Stimulated activated effector memory CD8-positive, alpha-beta T cell treated with anti-CD3 and anti-CD28 coated beads, Interleukin-12 subunit alpha, Interleukin-12 subunit beta, amount 100 ng/mL, for 72 hours (primary cell): ENCODE measurements at places on chromosomes 3 and 15.

- DNase-seq = peak; percentile 21
Measured at GRCh38 chr15:99100245-99101173, 4.4 kb upstream of the SYNM start.

DNA sequence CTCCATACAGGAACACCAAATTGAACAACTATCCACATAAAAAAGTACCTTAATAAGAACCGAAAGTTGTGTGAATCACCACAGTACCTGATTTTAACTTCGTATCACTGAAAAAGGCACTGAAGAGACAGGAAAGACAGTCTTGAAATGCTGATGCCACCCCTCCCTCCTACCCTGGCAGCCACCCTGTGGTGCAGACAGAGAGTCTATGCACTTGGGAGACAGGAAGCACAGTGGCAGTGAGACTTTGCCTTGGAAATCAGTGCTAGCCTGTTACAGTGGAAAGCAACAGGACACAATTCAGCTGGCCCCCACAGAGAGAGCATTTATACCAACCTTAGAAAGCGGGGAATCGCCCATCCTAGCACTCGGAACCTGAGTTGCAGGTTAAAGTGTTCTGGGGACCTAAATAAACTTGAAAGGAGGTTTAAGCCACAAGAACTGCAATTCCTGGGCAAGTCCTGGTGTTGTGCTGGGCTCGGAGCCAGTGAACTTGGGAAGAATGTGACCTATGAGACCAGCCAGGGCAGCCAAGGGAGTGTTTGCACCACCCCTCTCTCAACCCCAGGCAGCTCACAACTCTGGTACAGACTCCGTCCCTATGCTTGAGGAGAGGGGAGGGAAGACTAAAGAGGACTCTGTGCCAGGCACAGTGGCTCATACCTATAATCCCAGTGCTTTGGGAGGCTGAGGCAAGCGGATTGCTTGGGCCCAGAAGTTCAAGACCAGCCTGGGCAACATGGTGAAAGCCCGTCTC is 240.1 kb downstream of the ISL2 start:
- DNase-seq = no peak

- DNase-seq = no peak
Measured at GRCh38 chr3:21100656-21101359, 650.2 kb downstream of the ZNF385D start.

GRCh38 chr3:115251509-115251908 is 104.4 kb upstream of the ZBTB20 start:
- no peak for DNase-seq

DNA sequence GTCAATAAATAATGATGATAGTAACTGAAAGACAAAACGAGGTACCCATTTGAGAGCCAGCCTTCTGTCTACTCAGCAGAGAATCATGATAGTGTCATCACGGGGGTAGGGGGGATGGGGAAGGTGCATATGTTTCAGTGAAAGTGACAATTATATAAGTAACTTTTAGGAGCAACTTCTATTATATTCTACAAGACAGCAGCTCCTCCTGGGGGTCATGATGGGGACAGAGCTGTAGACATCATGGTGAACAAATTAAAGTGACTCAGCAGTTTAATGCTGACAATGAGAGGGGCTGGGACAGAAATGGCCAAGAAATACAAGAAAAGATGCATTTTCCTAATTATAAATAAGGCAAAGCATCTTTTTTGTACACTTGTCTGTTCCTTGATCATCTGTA is 11.8 kb downstream of the CAPN3 start:
- DNase-seq = no peak

- no peak for DNase-seq
Measured at GRCh38 chr3:31022716-31023115, 128.3 kb upstream of the GADL1 start.

- DNase-seq = no peak
Measured at GRCh38 chr3:148845756-148846395, 18.3 kb downstream of the CPB1 start.

- DNase-seq = no peak
Measured at GRCh38 chr3:120769436-120769835, 26.9 kb downstream of the GTF2E1 start.

GRCh38 chr15:57309856-57310760 is 66.2 kb upstream of the CGNL1 start:
- no peak for DNase-seq

GRCh38 chr3:152957491-152957890 is 122.6 kb downstream of the P2RY1 start:
- DNase-seq = no peak

DNA sequence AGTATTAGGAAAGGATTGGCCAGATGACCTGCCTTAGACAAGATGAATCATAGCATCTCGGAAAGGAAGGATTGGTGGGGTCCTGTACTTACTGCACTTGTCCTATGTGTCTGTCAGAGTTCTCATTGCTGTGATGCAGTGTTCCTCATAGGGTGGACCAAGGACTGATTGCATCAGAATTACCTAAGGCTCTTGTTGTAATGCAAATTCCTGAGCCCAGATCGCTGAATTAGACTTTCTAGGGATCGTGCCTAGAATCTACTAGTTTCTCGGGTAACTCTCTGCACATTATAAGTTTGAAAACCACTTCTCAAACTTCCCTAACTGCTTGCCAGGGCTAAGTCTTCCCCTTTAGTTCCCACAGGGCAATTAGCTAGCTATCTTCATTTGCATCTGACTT is 74.9 kb upstream of the SKOR1 start:
- no peak for DNase-seq

DNA sequence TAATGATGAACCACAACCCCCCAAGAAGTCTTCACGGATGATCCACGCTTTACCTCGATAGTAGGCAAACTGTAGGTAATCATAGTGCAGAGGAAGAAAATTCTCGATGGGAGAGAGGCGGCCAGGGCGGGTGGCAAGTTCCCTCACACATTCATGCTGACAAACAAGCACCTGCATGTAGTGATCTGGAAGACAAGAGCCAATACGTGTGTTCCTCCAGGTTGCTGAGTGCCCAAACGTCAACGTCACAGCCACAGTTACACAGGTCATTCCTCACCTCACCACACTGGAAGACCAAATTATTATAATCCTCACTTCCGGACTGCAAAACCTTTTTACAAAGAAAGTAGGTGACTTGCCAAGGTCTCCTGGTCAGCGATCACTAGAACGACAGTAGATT is 131.8 kb downstream of the P3H2 start:
- no peak for DNase-seq

DNA sequence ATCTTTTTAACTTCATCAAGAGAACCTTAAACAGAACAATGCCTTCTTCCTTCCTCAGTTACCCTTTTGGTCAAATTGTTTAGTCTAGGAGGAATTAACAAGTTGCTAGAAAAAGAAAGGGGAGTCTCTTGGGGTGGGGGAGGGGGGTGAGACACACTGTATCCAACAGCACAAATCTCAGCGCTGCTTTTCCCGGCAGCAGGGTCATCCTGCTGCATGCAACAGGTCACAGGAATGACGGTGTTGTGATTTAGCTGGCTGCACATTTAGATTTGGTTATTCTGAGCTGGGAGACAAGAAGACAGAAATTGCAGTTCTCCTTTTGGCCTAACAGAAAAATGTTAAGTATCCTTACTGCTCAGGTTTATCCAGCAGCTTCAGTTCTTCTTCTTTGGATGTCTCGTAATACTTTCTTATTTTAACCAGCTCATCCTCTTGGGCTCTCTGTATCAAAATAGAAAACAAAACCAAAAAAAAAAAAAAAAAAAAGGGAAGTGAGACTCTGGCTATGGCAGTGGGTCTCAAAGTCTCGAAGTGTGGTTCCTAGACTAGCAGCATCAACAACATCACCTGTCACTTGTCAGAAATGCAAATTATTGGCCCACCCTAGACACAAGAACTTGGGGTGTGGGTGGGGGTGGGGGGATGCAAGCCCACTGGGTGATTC is 190.5 kb downstream of the GREM1 start:
- DNase-seq = no peak

DNA sequence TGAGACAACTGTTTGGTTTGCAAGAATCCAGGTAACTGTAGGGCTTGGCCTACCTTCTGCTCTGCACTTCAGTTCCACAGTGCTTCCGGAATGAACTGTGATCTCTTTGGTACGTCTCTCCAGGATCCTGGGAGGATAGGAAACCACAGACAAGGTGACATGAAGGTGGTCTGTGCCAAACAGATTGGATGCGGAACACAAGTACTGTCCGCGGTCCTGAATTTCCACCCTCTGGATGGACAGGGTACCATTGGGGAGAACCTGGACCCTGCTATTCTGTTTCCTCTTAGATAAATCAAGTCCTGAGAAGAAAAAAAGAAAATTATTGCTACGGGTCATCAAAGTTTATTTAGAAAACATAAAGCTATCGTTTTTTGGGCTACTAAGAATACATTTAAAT is 17.3 kb downstream of the IGSF10 start:
- DNase-seq = no peak

- DNase-seq = no peak
Measured at GRCh38 chr3:122183893-122184590, 574 bp downstream of the CASR start.

DNA sequence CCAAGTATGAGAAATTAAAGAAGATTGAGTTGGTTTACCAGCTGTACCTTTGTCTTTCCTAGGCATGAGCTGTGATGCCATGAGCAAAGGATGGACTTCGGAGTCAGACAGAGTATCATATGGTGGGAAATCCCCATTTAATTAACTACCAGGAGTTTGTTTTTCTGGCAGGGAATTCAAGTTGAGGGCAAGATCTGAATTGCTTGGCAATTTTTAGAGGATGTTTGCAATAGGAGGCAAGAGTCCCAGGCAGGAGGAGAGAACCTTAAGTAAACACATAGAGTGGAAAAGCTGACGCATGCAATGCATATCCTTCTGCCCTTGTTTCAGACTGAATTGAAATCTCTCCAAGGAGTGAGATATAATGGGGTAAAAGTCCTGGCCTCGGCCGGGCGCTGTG is 569.7 kb upstream of the MDFIC2 start:
- no peak for DNase-seq

DNA sequence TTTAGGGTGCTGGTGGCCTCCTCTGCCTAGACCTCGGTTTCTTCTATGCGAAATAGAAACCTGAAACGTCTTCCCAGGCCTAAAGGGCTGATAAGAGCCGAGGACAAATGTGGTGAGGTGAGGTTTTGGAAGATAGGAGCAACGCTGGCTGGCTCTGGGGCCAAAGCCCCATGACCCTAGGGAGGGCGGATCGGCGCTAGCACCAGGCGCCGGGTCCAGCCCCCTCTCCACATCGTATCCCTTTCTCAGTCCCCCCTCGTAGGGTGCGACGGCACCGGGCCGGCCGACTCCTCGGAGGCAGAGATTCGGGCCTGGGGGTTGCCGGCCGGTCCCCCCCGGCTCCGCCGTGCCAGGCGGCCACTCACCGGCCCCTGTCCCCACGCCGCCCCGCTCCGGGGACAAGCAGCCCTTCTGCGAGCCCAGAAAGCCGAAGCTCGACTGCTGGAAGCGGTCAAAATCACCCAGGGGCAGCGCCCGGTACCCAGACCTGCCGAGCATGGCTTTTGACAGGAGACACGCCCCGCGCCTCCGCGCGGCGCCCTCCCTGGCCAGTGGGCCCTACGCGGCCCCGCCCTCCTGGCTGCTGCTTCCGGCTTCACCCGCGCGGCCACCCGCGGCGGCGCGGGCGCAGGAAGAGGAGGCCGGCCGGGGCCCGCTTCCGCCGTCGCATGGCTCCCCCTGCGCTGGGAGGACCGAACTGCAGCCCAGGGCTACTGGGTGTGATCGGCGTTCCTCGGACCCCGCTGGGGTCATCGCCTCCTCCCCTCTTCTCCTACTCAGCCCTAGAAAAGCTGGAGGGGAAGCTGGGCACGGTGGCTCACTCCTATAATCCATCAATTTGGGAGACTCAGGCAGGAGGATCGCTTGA is at the start of gene STOML1:
Gene STOML1 (minus strand): TSS at position 570 of the 868 bp plus-strand sequence. CDS start 72 bp downstream, at position 498.
- DNase-seq = peak; percentile 99

DNA sequence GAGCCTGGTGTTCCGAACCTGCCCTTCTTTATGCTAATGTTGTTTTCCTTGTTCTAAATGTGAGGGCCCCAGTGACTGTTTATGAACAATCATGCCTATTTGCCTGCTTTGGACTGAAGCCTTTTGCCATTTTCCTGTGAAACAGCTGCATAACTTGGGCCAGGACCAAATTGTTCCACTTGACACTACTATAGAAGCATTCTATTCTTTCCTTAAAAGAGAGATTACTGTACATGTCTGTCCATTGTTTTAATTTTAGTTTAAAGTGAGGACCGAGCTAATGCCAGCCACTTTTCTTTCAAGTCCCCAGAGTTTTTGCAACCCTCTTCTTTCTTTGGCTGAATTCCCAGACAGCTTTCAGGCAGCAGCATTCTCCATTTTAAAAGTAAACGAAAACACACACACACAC is 980.3 kb downstream of the CADM2 start:
- no peak for DNase-seq

DNA sequence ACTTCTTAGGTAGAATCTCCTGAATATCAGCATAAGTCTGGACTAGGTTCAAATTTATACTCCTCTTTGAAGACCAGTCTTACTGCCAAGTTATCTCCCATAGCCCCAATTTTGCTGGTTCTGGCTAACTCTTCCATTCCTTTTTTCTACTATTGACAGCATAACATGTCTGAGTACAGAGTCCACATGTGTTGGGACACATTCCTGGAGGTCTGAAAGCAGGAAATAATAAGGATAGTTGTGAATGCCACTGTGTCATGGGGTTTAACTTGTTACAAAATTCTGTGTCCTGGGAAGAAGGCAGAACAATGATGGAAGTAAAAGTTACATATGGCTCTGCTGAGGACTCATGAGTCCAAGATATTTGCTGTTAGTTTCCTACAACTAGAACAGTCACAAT is 57.4 kb upstream of the ZBTB20 start:
- DNase-seq = no peak

- no peak for DNase-seq
Measured at GRCh38 chr3:15401936-15402335, 25.4 kb downstream of the METTL6 start.

DNA sequence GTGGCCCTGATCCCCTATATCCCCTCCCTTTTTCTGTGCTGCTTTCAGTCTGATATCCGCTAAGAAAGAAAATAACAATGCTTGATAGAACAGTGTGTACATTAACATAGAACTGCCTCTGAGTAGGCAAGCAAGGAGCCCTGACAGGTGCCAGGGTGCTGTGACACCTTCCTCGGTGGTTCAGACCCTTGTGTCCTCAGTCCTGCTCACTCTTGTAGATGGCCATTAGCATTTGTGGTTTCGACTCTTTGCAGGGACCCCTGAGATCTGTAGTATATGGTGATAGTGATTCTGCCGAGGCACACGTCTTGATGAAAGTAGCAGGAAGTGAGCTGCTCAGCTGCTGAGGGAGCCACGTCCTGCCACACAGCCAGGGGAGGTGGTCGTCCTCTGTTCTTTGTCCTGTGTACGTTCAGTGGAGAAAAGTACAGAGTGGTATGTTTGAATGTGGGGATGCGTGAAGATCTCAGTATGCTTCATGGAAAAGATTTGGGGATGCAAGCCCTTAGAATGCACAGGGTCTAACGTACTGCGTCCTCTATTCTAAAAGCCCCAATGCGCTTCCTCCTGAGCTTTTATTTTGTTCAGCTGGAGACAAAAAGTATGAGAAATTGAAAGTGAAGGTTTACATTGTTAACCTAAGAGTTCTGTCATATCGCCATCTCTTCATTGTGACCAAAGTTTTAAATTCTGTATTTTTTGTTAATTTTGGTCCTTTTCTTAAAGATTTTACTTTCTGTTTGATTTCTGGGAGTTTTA is 35.4 kb downstream of the PXYLP1 start:
- peak; percentile 67 for DNase-seq
